ENCODE measurements at places on chromosomes 4 and X.

DNA sequence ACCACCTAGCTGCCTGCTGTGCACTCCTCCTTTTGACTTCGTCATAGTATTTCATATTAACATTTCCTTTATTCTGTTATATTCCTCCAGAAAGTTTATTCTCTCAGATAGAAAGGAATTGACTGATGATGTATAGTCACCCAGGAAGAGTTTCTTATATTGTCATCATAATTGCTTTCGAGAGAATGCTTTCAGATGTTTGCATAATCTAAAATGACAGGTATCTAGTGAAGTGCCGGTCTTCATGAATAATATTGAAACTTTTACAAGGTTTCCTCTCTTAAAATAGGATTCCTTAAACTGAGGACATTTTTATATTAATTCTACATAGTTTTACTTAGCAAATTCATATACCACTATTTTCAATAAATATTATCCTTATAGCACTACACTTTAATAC lies 10.1 kb downstream of the SEC24D start:
- no peak for DNase-seq

- DNase-seq: no peak
Observed at GRCh38 chr4:142352712-142353111, 493.4 kb downstream of the INPP4B start.

GRCh38 chr4:8251110-8251883 lies 18.3 kb upstream of the HTRA3 start:
- DNase-seq: no peak

DNA sequence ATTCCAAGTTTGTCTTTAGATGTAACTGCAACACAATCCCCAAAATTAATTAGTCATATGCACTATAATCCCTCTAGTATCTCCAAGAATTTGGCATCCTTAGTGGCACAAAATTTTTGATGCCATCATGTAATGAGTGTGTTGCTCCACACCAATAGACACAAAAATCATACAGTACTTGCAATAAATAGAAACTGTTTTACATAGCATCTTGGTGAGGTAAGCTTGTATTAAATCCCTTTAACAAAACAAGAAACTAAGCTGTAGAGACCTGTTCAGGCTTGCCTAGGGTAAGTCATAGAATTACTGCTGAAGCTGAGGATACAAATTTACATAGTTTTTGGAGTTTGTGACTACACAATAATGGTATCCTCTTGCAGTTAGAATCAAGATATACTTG lies 64.5 kb upstream of the PRSS12 start:
- no peak for DNase-seq

GRCh38 chrX:46913667-46914066 lies 1.4 kb downstream of the JADE3 start:
- no peak for DNase-seq

DNA sequence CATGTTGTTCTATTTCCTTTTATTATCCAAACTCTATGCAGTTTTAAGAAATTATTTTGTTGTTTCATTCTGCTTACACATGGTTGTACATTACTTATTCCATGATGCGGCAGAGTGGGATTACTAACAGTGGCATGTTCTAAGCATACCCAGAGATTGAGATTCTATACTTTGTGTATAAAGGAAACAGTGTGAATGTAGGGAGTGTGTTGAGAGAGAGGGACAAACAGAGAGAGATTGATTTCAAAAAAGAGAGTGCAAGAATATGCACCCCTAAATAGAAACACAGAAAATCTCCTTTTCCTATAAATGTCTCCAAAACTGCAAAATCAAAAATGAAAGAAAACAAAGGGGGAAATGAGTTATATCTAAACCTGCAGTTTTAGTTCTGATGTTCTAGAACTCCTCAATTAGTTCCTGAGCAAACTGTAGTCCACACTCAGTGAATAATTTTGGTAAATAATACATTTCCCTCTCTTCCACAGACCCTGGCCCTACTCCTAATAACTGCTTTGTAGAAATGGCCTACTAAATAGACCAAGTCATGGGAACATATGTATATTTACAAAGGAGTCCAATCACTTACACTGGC lies 31.0 kb downstream of the SLC9B1 start:
- no peak for DNase-seq

DNA sequence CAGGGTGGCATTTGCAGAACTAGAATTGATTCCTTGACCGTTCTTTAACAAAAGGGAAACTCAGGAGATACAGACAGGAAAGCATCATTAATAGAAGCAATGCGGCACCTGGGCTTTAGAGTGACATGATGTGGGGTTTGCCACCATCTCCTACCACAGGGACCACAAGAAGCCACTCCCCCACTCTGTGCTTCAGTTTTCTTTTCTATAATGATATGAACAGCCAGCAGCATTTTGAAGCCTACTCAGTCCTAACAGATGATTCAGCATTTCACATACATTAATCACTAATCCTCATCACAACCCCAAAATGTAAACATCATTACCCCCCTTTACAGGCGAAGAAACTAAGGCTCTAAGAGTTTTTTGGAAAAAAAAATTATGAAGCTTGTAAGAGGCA lies 22.9 kb downstream of the CCDC149 start:
- DNase-seq: no peak

GRCh38 chrX:25295466-25295865 lies 279.7 kb upstream of the ARX start:
- no peak for DNase-seq

- DNase-seq: no peak
Observed at GRCh38 chrX:122094611-122095010, 1047.2 kb downstream of the GLUD2 start.

DNA sequence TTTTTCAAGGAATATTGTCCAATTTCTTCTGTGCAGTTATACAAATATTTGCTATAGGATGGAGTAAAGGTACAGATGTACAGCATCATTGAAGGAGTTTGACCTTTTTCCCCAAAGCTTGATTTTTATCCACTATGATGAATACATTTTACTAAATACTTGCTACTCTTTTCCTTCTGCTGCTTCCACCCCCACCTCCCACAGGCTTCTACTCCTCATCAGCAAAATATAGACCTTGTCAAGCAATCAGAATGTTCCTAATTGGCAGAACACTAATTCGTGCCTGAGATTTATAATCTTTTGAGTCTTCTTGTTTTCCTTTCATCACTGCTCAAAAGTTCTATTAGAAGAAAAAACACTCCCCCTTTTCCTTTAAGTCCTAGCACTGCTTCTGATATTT lies 3.8 kb upstream of the THAP9 start:
- DNase-seq: no peak

DNA sequence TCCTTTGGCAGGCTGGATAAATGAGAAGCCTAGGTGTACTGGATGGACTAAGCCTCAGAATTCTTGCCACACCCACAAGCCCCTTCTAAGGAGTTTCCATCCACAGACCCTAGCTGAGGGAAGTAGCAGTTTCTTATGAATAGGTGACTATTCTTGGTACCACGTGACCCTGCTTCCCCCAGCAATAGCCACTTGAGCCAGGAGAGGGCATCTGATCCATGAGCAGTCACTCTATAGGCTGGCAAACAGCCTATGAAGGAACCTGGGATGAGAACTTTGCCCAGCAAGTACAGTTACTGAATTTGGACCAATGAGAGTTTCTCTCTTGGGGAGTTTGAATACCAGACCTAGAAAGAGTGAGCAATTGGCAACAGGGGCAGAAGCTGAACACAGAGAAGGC lies 84.0 kb downstream of the RTL9 start:
- DNase-seq: no peak

DNA sequence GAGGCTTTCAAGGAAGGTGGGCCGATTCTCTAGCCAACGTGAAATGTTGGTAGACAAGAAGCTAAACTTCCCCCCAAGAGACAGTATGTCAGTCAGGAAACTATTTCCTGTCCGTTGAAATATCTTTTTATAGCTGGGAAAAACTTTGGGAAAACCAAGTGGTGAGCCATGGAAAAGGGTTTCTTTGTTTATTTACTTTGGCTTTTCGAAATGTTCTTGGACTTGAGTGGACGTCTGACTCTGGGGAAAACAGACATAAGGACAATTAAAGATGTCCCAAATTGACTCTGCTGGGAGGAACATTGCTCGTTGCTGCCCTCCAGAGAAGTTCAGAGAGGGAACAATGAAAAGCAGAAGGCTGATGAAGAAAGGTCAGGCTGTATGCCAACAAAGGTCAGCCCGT lies 295.4 kb downstream of the RAPGEF2 start:
- DNase-seq: no peak

DNA sequence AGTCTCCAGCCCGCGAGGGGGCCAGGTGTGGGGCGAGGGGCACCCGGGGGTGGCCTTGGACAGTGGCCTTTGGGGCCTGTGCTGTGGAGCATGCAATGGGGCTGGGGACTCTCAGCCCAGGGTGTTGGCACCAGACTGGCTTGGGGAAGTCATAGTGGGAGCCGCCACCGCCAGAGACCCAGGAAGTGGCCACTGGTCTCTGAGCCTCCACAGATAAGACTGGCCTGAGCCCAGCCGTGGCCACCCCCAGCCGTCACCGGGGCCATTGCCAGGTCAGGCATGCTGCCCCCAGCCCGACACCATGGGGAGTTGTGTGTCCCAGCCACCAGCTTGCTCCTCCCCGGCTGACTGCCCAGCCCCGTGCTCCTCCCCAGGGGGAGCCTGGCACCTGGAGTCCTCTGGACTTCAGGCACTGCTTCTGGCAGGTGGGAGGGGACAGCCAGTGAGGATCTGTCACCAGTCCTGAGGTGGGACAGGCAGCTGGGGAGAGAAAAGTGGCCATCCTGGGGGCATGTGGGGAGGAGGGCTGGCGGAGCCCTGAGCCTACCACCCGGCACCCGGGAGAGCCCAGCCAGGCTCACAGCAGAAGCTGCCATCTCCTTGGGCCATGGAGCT lies 32.5 kb downstream of the TACC3 start:
- no peak for DNase-seq

- peak; percentile 1 for DNase-seq
Observed at GRCh38 chrX:150547375-150548115, 20.9 kb upstream of the MTM1 start.

GRCh38 chrX:43224496-43224895 lies 431.6 kb upstream of the MAOA start:
- DNase-seq: no peak

DNA sequence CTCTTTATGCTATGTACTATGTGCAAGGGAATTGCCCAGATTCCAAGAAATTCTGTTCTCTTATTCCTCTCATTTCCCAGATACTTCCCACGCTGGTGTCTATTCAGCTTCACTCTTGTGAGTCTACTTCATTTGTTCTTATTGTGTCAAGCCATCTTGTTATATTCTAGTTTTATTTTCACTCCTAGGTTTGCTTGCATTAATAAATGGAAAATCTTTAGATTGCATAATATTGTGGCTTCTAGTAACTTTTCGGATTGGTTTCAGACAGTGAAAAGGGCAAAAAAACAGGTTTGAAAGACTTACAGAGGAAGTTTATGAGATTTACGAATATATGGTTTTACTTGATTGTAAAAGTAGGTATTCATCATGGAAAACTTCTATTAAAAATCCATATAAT lies 128.4 kb downstream of the BTC start:
- DNase-seq: no peak

GRCh38 chr4:169254546-169254983 lies 16.2 kb downstream of the SH3RF1 start:
- no peak for DNase-seq

DNA sequence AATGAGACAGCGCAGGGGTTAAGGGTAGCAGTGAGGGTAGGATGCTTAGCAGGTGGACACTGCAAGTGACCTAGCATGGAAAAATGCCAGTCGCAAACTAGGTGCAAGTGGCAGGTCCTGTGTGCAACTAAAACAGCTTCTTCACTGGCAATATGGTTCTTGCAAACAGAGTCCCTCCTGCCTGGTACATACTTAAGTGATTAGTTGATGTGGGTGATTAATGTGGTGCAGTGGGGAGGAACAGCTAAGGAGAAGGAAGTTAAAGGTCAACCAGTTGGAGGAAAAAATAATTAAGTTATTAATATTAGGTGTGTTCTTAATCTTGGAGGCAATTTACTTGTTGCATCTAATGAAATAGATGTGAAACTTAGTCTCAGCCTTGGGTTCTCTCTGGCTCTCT lies 121.6 kb upstream of the IGFBP7 start:
- DNase-seq: no peak

GRCh38 chr4:169229571-169230028 lies 41.2 kb downstream of the SH3RF1 start:
- no peak for DNase-seq

DNA sequence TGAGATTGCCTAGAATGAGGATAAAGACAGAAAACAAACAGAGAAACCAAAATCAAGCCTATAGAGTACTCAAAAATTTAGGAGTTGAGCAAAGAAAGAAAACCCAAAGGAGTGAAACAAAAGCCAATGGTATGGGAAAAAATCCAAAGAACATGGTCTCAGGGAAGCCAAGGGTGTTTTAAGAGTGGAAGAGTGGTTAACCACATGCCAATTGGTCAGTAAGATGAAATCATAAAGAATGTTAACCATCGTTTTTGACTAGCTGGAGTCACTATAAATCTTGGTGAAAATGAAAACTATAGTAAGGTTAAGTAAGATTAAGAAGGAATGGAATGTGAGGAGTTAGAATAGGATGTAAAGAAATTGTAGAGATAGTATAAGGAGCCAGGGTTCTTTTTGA lies 64.7 kb upstream of the RPL34 start:
- no peak for DNase-seq

DNA sequence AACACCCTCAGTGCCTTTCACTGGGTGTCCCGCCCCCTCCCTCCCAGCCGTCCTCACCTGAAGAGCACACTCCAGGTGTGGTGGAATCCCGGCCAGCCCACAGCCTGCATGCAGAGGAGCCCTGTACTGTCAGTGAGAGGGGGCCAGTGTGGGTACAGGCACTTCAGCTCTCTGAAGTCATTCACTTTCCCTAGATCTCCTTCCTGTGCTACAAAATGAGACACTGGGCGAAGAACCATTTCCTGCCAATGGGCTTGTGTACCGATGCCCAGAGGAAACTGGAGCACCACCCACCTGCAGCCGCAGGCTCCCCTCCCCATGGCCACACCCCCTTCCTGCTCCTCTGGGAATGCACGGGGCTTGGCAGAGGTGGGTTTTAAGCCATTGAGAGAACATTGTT lies 73.9 kb upstream of the C4orf50 start:
- DNase-seq: no peak

DNA sequence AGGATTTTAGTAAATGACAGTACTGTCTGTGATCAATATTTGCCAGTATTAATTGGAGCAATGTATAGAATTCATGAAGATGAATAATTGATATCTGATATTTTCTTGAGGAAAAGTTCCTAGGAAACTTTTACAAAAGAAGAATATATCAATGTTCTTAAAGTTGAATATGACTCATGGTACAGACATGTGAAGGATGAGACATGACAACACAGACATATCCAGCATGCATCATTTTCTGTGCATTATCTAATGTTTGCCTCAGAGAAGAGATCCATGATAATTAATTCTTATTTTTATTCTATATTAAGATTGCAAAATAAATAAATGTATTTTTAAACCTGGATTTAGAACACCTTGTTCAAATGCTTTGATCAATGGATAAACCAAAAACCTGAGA lies 452.9 kb upstream of the EPHA5 start:
- no peak for DNase-seq

Data from stimulated activated CD4-positive, alpha-beta T cell treated with anti-CD3 and anti-CD28 coated beads, Interleukin-4, amount 100 ng/mL, for 4 hours (primary cell).